HuH-7.5 (cell line): ENCODE measurements at places on chromosomes 5 and 9.

DNA sequence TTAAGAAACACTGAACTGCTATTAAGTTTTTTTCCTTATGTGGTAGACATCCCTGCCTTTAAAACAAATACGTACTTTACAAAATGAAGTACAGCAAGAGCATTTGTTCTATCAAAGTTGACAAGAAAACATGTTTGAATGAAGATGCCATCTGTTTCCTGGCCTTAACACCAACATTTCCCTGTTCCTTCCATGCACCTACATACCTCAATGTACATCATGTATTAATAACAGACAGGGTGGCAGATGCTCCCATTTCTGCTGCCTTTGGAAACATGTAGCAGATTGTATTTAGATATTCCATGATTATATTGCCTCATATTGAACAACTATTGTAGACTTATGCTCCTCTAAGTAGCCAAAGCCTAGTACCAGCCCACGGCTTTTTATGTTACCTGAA is 104.4 kb downstream of the PJA2 start:
- no peak for DNase-seq

- DNase-seq = no peak
Measured at GRCh38 chr9:13089666-13090065, 189.8 kb downstream of the MPDZ start.

DNA sequence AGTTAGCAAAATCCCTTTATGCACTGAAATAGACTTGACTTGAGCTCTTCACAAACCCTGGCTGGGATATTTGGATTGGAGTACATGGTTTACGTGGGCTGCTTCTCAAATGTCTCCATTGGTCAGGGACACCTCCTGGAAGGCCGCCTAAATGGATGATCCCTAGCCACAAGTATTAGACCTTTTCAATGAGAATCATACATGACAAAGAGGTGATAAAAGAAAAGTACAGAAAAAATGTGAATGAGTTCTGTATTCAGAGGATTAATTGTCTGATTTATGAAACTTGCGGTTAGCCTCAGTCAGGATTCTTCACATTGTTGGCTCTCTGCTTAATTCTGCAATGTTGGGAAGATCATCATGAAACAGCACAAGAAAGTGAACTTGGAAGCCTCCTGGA is 752.8 kb upstream of the ADAMTS16 start:
- DNase-seq = no peak

DNA sequence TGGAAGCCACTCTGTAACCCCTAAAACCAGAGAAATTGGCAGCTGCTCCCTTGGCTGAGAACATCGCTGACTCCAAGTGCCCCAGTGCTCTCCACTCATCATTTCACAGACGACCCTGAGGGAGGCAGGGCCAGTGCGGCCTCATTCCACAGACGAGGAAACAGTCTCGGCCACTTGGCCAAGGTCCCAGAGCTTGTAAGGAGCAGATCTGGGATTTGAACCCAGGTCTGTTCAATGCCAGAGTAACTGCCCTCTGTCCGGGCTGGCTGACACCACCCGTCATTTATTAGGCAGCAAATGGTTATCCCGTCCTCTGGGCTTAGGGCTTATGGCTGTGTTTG is 19.9 kb upstream of the IER5L start:
- DNase-seq = no peak

- no peak for DNase-seq
Measured at GRCh38 chr5:171410181-171410580, 9.3 kb upstream of the FGF18 start.

DNA sequence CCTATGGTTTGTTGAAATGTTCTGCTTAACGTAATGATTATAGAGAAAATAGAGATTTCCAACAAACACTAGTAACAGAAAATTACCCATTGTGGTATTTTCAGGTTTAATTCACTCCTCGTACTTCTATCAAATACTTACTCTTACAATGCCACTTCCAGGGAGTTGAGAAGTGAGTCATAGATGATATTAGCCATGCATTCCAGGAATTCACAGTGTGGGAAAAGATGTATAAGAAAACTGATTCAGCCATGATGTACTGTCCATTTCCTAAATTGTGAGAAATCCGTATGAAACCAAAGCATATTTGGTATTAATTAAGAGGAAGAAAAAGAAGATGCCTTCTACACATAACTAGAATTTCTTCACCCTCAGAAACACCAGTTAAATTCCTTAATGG is 1854.6 kb upstream of the WWC1 start:
- no peak for DNase-seq

GRCh38 chr9:113319054-113319453 is 15.9 kb upstream of the RNF183 start:
- DNase-seq = no peak

- no peak for DNase-seq
Measured at GRCh38 chr9:99868845-99869244, 37.6 kb upstream of the STX17 start.

DNA sequence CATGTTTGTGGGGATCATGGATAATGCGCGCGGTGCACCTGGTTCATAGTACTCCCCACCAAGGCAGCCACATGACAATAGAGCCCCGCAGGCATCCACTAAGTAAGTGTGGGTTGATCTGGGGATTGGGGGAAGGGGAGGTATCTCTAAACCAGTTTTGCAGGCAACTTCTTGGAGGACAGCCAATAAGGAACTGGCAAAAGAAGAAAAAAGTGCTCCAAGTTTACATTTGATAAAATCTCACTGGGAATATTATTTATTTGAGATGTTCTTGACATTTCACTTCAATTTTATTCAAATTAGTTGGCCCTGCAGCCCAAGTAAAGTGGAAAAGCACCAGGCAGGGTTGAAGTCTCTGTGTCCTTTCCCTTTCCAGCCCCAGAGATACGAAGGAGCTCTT is 8.5 kb downstream of the FBP1 start:
- DNase-seq = no peak

DNA sequence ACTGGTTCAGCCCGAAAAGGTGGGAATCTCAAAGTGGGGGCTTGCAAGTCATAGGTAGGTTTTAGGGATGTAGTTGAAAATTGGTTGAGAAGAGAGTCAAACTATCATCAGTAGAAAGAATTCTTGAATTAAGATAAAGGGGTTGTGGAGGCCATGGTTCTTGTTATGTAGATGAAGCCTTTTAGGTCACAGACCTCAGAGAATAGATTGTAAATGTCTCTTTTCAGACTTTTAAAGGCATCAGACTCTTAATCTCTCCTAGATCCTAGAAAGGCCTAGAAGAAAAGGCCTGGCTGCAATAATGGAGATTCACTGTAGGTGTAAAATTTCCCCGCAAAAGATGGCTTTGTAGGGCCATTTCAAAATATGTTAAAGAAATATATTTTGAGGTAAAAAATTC is 96.4 kb downstream of the PSAT1 start:
- DNase-seq = no peak

DNA sequence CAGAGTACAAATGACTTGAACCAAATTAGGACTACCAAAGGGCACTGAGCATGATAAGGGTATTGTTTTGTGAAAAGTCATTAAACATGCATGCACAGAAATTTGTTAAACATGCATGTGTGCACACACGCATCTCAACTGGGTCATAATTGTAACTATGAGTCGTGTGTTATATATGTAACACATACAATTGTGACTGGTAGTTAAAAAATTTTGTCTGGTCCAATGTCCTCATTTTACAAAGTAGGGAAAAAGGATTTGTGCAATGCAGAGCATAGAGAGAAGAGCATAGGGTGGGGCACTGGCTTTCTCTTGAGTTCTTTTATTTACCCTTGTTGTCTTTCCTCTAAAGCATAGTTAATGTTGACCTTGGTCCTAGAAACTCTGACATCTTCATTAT is 19.3 kb upstream of the IGFBPL1 start:
- no peak for DNase-seq

GRCh38 chr5:52893863-52894262 is 95.3 kb upstream of the ITGA2 start:
- no peak for DNase-seq

DNA sequence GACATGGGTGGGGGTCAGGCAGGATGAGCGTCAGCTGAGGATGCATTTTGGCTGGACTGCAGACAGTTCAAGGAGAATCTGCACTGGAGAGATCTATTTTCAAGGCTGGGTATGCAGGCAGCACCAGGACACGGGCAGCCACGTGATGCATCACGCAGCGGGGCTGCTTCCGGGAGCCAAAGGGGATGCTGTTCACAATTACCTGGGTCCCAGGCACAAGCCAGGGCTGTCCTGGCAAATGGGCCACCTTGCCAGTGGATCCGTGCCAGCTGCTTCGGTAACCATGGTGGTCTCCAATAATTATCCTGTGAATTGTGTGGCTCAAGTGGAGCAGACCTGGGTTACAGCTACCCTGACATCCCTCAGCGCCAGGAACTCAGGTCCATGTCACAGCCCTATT is 17.5 kb downstream of the DBH start:
- no peak for DNase-seq

- no peak for DNase-seq
Measured at GRCh38 chr9:83969602-83970001, 10.4 kb downstream of the HNRNPK start.

GRCh38 chr9:35728041-35728971 is 3.7 kb downstream of the TLN1 start:
- peak; percentile 56 for DNase-seq

DNA sequence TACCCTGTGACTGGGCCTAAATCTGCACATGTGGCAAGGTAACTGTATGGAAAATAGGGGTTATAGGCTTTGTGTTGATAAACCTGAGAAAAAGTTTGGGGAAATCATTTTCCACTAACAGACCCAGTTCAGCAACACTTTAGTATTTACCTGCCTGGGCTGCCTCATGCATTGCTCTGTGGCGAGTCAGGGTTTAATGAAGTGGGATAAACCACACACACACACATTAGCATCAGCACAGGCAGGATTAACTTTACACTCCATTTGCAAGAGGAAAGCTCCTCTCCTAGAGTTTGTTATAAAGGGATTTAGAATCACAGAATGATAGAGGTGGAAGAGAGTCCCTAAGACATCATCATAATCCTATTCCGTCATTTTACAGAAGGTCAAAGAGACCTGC is 20.0 kb upstream of the ZCCHC7 start:
- no peak for DNase-seq

GRCh38 chr5:90434116-90434714 is 24.7 kb upstream of the CETN3 start:
- DNase-seq = no peak

DNA sequence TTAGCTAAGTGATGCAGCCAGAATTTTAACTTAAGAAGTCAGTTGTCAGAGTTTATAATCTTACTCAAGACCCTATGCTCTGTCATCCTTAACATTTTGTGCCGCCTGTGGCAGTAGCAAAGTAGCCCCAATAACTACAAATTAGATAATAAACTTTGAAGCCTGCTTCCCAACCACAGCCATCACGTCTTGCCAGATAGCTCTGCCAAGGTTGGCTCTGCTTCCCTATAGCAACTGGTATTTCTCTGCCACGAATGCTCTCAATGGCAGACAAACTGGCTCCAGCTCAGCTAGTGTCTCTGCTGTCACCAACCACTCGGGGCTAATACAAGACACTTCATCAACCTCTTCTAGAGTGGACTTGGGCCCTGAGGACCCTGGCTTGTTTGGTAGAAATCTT is 576.1 kb downstream of the CDH12 start:
- DNase-seq = no peak

- DNase-seq = no peak
Measured at GRCh38 chr5:13357929-13358328, 586.6 kb downstream of the DNAH5 start.

DNA sequence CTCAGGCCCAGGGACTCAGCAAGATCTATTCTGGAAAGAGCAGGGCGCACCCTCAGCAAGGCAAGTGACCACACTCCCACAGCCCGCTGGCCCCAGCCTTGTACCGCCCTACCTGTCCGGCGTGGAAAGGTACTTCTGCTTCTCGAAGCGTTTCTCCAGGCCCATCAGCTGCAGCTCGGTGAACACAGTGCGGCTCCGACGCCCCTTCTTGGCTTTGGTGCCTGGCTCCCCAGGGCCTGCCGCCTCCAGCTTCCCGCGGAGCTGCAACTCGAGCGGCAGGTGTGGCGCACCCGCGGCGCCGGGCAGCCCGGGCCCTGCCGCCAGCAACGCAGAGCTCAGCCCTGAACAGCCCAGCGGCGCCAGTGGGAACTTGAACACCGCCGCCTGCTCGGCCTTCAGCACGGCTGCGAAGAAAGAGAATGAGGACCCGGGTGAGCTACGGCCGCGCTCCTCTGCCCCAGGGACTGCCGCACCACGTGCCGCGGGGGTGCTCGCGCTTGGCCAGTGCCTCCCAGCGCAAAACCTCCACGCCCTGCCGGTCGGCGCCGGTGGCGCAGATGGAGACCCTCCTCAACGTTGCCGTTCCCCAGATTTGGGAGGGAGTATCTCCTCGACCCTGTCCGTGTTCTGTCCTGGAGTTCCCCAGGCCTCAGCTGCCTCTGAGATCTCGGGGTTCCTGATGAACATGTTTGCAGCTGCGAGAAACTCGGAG is 2.2 kb downstream of the BARX1 start:
- DNase-seq = no peak

GRCh38 chr5:149238540-149238939 is 33.1 kb upstream of the AFAP1L1 start:
- no peak for DNase-seq

DNA sequence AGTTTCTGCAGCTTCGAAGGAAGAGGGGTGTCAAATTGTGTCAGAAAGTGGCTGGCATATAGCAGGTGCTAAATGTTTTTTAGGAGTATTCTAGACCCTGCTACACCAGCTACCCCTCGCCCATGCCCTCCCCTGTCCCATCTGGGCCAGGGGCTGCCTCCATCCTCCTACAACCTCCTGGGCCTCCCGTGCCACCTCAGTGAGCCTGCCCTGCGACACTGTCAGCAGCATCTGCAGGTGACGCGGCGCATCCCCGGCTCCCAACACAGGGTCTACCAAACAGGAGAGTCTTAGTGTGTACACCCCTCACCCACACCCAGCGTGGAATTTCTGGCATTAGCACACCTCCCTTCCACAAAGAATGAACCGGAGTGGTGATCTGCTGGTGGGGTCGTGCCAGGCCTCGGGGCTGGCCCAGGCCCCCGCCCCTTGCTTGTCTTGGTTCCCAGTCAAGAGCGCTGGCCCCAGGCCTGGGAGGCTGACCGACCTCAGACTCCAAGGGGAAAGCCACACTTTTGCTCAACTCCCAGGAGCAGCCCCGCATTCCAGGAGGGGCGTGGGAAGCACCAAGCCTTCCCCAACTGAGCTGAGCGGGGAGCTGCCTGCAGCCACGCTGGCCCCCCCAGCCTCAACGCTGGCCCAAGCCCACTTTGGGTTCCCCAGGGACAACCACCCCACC is 55.2 kb downstream of the NEURL1B start:
- DNase-seq = no peak

- DNase-seq = no peak
Measured at GRCh38 chr5:154944716-154945115, 3.8 kb downstream of the MRPL22 start.

DNA sequence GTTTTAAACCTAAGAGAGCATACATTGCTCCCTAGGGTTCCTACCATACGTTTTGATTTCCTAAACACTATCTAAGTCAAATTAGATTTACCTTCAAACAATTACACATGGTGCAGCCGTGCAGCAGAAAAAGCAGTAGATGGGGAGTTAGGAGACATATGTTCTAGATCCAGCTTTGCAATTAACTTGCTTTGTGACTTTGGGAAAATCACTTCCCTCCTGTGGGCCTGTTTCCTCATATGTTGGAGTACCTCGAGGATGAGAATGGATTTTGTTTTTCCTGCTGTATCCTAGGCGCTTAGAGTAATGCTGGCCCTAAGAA is 711 bp downstream of the MRPL50 start:
- no peak for DNase-seq

GRCh38 chr5:107792940-107793339 is 122.2 kb upstream of the EFNA5 start:
- DNase-seq = no peak
